ENCODE measurements at places on chromosomes 11 and 22.

DNA sequence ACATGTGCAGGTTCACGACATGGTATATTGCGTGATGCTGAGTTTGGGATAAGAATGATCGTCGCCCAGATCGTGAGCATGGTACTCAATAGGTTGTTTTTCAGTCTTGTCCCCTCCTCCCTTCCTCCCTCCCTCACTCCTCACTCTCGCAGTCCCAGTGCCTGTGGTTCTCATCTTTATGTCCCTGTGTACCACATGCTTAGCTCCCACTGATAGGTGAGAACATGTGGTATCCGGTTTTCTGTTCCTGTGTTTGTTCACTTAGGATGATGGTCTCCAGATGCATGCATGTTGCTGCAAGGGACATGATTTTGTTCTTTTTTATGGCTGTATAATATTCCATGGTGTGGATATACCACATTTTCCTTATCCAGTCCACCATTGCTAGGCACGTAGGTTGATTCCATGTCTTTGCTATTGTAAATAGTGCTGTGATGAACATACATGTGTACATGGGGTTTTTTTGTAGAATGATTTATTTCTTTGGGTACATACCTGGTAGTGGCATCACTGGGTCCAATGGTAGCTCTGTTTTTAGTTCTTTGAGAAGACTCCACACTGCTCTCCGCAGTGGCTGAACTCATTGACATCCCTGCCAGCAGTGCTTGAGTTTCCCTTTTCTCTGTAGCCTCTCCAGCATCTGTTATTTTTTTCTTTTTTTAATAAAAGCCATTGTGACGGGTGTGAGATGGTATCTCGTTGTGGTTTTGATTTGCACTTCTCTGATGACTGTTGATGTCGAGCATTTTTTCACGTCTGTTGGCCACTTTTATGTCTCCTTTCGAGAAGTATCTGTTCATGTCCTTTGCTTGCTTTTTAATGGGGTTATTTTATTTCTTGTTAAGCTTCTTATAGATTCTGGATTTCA is 16.4 kb downstream of the ZBED4 start:
- DNase-seq, result no peak

DNA sequence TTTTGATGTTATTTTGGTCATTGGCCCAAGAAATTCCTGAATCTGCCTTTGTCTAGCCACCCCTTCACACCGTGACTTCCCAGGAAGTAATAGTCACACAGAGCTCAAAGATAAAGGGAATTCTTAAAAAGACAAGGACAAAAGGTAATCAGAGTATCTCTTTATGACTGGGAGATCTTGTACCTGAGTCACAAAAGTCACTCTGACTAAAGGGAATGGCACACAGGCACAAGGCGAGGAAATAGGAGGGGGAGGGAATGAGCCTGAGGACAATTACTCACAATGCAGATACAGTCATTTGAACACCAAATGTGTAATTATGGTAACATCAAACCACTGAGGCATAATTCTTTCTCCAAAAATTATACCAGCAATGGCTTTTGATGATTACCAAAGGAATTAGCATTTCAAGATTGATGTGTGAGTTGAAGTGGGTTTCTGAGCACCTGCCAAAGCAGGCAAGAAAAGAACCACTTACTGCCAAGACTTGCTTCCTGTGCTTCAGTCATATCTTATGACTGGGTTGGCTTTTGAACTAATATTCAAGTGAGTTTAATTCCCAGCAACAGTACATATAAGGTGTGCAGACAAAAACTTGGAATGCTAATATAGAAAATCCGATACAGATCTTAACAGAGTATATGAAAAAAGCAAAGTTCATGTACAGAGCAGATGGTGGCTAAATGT is 856.4 kb downstream of the LRRC4C start:
- DNase-seq, result no peak

- DNase-seq, result no peak
Observed at GRCh38 chr22:47006433-47006832, 244.0 kb downstream of the TBC1D22A start.

DNA sequence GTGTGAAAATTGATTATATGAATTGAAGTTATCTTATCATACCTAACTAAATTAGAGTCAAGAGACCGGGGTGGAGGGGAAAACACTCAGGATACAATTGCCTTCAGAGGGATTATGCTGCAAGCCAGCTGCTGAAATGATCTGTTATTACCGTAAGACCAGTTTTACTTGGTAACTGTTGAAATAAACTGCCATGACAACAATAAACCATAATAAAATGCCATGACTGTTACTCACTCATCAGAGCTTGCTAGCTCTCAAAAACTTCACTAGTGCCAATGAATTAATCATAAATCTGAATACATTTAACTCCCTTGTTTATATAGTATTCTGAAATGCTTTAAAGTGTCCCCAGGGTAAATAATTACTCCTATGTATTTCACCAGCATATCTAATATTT is 68.2 kb downstream of the CASP12 start:
- no peak for DNase-seq

- no peak for DNase-seq
Observed at GRCh38 chr11:132840191-132840590, 692.1 kb downstream of the OPCML start.

DNA sequence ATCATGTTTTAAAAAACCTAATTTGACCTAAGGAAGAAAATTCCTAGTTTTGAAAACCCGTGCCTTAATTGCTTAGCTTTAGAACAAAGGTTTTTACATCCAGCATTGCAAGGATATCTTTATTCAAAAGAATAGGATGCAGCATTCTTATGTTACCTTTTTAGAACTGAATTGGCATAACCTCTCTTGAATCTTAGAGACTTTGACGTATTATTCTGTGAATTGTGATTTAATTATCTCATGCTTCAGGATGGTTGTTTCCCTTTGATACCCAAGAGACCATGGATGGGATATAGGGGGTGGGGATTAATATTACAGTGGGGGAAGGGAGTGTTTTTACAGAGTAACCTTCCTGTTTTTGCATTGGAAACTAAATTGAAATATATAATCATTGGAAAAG is 49.4 kb downstream of the ARHGEF12 start:
- no peak for DNase-seq

- DNase-seq, result no peak
Observed at GRCh38 chr11:93791493-93791892, 7.4 kb downstream of the MED17 start.
